ENCODE measurements at places on chromosomes 1 and 21.

GRCh38 chr1:109024646-109025045 lies 17.3 kb downstream of the WDR47 start:
- DNase-seq, result no peak

GRCh38 chr1:23452011-23452411 lies 27.5 kb upstream of the TCEA3 start:
- DNase-seq, result peak; percentile 36

DNA sequence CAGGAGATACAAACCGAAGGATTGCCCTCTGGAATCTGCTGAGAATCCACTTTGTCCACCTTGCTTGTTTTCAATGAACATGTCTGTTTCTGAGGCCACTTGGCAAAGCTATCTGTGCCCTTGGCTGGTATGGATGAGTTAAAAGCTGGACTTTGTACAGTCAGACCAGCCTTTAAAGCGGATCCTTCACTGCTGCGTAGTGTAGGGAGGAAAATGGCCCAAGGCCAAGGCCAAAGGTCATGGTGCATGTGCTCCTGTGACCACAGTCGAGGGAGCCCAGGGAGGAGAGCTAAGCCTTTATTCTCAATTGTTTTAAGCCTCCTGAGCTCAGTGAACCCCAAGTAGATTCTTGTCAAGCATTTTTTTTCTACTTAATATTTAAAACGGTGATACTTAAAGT lies 37.0 kb downstream of the KCNJ15 start:
- no peak for DNase-seq

DNA sequence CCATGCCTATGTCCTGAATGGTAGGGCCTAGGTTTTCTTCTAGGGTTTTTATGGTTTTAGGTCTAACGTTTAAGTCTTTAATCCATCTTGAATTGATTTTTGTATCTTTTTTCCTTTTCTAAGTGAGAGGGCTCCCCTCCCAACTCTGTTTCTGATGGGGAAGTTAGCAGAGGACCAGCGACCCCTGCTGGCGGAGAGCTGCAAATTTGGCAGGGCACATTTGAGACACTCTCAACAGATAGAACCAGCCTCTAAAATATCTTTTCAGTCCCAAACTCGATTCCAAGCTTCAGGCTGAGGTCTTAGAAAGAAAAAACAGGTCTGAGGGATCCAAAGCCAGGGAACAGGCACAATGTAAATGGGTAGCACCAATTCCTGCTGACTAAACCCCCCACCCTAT lies 32.5 kb downstream of the LRRC3 start:
- DNase-seq, result peak; percentile 40

DNA sequence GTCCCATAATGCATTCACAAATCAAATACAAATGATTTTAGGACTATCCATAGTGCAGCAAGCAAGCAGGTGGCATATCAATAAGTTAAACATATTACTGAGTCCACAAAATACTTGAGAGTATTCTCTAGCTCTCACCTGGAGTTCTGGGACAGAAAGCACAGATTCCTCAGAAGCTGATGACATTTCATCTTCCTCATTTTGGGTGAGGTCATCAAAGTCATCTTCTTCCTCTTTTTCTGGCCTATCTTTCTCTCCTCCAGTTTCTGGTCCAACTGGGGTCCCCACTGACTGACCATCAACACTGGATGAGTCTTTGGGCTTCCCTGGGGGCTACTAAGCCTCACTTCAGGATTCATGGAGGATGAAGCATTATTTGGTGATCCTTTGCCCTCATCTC lies 38.9 kb downstream of the YY1AP1 start:
- no peak for DNase-seq

- DNase-seq, result no peak
These were observed 5.5 kb downstream of the C1QB start for GRCh38 chr1:22658385-22659163.

GRCh38 chr1:28470146-28470545 lies 35.7 kb upstream of the RCC1 start:
- DNase-seq, result no peak

DNA sequence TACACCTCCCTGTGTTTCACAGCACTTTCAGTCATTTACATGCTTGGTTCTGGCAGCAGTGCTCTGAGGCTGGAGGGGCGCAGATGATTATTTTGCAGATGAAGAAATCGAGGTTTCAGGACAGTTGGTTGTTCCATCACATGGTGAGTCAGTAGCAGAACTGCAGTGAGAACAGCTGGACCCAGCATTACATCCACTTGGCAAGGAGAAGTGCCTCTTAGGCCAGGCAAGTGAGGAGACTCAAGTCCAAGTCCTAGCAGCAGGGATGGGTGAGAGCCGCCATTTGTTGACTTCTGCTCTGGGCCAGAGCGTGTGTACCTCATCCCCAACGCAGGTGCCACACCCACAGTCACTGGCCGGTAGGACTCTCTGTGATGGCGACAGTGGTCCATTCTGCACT lies 26.8 kb upstream of the EPHA8 start:
- no peak for DNase-seq

- no peak for DNase-seq
These were observed 3.5 kb downstream of the SLAMF7 start for GRCh38 chr1:160742428-160743127.

DNA sequence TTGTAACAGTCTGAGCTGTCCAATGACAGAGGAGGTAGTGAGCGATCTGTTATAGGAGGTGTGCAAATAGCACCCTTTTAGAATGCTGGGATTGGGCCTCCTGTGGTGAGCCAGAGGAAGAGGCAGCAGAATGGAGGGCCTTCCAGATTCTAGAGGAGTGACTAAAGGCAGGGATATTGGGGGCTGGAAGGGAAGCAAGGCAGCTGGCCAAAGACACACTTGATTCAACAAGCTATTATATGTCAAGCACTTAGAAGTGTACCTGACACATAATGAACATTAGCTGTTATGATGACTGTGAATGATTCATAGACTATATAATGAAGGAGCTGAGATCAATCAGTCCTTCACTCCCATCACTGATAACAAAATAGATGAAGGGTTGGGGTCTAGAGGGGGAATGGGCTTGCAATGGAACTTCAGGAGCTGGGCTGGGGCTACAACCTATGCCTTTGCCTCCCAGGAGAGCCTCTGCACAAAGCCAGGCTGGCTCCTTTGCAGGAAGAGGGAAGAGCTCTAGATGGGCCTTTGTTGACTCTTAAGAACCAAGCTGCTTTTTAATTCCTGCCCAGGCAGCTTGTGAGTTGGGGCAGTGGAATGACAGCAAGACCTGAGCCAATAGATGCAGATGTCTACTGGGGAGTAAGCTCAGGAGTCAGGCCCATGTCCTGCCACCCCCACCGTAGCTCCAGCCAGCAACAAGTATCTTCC lies 2.3 kb upstream of the MKNK1 start:
- no peak for DNase-seq

Data from T-helper 9 cell (primary cell).